ENCODE measurements at places on chromosomes 4 and X. TPM values are rescaled to one million over a fixed set of nuclear protein-coding genes. Genes with fewer than 3 reads are reported as not detected.

DNA sequence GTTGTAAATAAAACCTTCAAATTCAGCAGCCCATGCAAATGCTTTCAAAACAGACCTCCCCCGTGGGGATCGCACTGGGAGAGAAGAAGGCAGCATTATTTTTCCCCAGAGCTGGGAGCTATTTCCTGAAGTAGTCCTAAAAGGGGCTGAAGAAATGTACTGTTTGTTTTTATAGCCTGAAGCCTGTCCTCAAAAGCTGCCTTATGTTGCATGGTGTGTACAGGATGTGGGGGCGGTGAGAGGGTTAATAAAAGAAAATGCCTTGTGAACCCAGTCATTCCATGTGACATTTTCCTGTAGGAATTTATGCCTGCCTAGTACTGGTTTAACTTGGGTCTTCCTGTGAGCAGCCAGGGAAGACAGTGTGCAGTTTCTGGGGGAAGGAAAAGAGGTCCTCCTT, 144.1 kb downstream of the SOWAHB start:
- H3K4me1 ChIP-seq, result no peaks in the 10 kb centered on the region
- H3K4me3 ChIP-seq, result no peak overlapping the region
- H3K27me3 ChIP-seq, result no peaks in the 10 kb centered on the region

DNA sequence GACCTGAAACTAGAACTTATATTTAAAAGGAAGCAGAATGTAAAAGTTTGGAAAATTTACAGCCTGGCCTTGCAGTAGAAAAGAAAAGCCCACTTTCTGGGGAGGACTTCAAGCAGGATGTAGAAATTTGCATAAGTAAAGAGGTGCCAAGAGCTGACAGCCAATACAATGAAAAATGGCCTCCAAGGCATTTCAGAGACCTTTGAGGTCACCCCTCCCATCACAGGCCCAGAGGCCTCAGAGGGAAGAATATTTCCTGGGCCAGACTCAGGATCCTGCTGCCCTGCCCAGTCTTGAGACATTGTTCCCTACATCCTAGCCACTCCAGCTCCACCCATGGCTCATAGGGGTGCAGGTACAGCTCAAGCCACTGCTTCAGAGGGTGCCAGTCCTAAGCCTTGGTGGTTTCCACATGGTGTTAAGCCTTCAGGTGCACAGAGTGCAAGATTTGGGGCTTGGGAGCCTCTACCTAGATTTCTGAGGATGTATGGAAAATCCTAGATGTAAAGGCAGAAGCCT, 518.9 kb upstream of the INTU start:
- H3K36me3 ChIP-seq, result no peaks in the 10 kb centered on the region
- no peak for DNase-seq
- H3K27ac ChIP-seq, result no peak overlapping the region
- no peaks in the 10 kb centered on the region for H3K4me1 ChIP-seq
- no peak overlapping the region for H3K4me3 ChIP-seq

GRCh38 chr4:164770010-164770724, 16.2 kb downstream of the SMIM31 start:
- peaks cover 9% of the 10 kb centered on the region for H3K4me1 ChIP-seq
- DNase-seq, result no peak

- DNase-seq, result no peak
- no peaks in the 10 kb centered on the region for H3K36me3 ChIP-seq
- no peak overlapping the region for H3K4me3 ChIP-seq
- H3K27ac ChIP-seq, result no peak overlapping the region
Observed at GRCh38 chrX:150926791-150927190, 28.3 kb upstream of the CD99L2 start.

GRCh38 chrX:141279476-141279875, 37.2 kb upstream of the SPANXC start:
- no peaks in the 10 kb centered on the region for H3K4me1 ChIP-seq
- no peak overlapping the region for H3K27ac ChIP-seq
- H3K4me3 ChIP-seq, result no peak overlapping the region
- no peak for DNase-seq
- H3K36me3 ChIP-seq, result no peaks in the 10 kb centered on the region

GRCh38 chrX:145821291-145821897, 3.8 kb downstream of the SLITRK2 start:
- H3K27me3 ChIP-seq, result no peaks in the 10 kb centered on the region
- DNase-seq, result no peak
- no peaks in the 10 kb centered on the region for H3K36me3 ChIP-seq
- no peaks in the 10 kb centered on the region for H3K4me1 ChIP-seq
- no peak overlapping the region for H3K27ac ChIP-seq
- no peak overlapping the region for H3K4me3 ChIP-seq

GRCh38 chr4:139027776-139028175, 12.2 kb downstream of the NOCT start:
- no peak for DNase-seq
- no peaks in the 10 kb centered on the region for H3K36me3 ChIP-seq
- H3K27ac ChIP-seq, result no peak overlapping the region
- no peaks in the 10 kb centered on the region for H3K27me3 ChIP-seq
- peaks cover 7% of the 10 kb centered on the region for H3K4me1 ChIP-seq

DNA sequence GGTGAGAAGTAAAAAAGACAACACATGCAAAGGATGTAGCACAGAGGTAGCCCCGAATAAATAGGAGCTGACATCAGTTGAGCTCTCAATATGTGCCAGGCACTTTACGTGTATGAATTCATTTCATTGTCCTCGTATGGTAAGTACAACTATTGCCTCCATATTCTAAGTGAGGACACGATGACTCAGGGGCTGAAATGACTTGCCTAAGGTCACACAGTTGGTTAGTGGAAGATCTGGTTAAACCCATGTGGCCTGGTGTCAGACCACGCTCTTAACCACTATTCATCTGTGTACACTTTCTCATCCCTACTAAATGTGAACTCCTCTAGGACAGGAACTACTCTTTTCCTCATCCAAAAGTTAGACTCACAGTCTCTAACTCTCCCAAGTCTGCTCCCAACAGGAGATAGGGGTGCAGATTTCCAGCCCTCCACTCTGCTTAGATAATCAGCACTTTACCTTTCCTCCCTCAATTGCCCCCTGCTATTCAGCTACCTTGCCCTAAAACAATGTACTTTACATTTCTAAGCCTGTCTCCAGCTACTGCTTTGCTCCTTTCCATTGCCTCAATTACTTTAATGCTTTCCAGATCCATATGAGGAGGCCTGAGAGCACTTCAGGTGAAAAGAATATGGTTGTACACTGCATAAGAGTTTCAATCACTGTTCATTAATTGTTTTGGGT, 58.8 kb upstream of the LHFPL1 start:
- H3K4me1 ChIP-seq, result no peaks in the 10 kb centered on the region
- no peaks in the 10 kb centered on the region for H3K36me3 ChIP-seq
- no peak overlapping the region for H3K27ac ChIP-seq
- H3K27me3 ChIP-seq, result no peaks in the 10 kb centered on the region
- DNase-seq, result no peak

DNA sequence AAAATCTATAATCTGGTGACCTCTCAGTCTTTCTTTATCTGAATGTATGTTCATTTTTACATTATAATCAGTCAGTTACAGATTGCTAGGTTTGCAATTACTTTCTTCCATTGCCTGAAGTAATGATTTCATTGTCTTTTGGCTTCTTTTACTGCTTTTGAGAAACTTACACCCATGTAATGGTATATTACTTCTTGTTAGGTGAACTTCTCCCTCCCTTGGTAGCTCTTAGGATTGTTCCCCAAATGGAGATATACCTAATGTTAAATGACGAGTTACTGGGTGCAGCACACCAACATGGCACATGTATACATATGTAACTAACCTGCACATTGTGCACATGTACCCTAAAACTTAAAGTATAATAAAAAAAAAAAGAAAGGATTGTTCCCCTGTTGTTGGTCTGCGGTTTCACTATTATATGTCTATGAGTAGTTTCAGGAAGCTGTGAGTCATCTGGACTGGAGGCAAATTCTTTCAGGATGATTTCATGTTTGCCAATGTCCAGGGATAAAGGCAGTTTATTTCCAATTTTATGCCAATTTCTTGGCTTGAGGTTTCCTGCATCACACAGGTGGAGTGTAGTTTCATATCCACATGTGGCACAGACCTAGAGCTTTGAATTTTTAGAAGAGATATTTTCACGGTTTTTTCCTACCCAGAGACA, 21.8 kb downstream of the SPANXC start:
- H3K4me3 ChIP-seq, result no peak overlapping the region
- DNase-seq, result no peak
- H3K27ac ChIP-seq, result no peak overlapping the region
- H3K36me3 ChIP-seq, result no peaks in the 10 kb centered on the region
- no peaks in the 10 kb centered on the region for H3K27me3 ChIP-seq

DNA sequence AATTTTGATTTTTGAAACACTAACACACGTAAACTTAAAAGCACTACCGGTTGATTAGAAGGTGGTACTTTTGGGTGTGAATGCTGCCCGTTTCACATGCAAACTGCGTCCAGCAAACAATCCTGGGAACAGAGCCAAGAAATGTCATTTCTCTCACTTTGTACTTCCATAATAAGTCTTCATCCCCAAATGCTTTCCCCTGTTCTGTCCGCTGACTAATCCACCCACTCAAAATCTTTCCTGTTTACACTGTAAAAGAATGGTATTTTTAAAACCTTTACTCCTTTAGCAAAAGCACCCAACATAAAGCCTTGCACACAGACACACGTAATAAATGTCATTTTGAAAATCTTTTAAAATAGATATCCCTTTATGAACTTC, 39.1 kb upstream of the PDLIM5 start:
- H3K4me3 ChIP-seq, result peak overlapping the region; percentile 16
- no peak for DNase-seq
- no peaks in the 10 kb centered on the region for H3K27me3 ChIP-seq
- peaks cover 13% of the 10 kb centered on the region for H3K4me1 ChIP-seq
- no peaks in the 10 kb centered on the region for H3K36me3 ChIP-seq

DNA sequence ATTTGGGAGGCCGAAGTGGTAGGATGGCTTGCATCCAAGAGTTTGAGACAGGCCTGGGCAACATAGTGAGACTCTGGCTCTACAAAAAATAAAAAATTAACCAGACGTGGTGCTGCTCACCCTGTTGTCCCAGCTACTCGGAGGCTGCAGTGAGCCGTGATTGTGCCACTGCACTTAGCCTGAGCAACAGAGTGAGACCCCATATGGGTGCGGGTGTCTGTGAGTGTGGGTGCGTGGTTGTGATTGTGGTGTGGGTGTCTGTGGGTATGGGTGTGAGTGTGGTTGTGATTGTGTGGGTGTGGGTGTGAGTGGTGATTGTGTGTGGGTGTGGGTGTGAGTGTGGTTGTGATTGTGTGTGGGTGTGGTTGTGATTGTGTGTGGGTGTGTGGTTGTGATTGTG, 114.6 kb downstream of the UBE2K start:
- DNase-seq, result no peak
- H3K4me1 ChIP-seq, result no peaks in the 10 kb centered on the region
- no peaks in the 10 kb centered on the region for H3K36me3 ChIP-seq
- no peak overlapping the region for H3K4me3 ChIP-seq

DNA sequence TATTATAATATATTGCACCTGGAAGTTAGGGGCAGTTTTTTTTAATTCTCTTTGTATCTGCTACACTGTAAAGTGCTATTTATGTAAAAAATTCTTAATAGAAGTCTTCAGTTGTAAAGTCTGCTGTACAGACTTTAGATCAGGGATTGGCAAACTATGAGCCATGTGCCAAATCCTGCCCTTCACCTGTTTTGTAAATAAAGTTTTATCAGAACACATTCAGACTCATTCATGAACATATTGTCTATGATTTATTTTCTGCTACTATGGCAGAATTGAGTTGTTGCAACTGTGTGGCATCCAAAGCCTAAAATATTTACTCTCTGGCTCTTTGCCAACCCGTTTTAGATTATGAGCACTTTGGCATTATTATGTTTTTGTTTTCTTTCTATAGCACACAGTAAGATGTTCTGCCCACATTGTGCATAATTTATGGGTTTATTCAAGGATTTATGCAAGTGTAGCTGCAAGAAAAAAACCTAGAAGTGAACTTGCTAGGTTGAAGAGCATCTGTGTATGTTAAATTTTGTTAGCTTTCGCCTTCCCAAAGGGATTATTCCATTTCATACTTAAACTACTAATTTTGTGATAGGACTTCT, 56.9 kb downstream of the CLCN3 start:
- H3K4me3 ChIP-seq, result no peak overlapping the region

- H3K4me3 ChIP-seq, result no peak overlapping the region
- no peaks in the 10 kb centered on the region for H3K27me3 ChIP-seq
- no peak overlapping the region for H3K27ac ChIP-seq
- DNase-seq, result no peak
Observed at GRCh38 chrX:136762820-136763452, 17.8 kb downstream of the ARHGEF6 start.

- no peaks in the 10 kb centered on the region for H3K4me1 ChIP-seq
- H3K36me3 ChIP-seq, result no peaks in the 10 kb centered on the region
- no peaks in the 10 kb centered on the region for H3K27me3 ChIP-seq
- peak; percentile 46 for DNase-seq
- H3K27ac ChIP-seq, result no peak overlapping the region
Observed at GRCh38 chrX:85851418-85851817, 195.9 kb downstream of the CHM start.

GRCh38 chr4:169167957-169168858, 102.5 kb downstream of the SH3RF1 start:
- H3K4me1 ChIP-seq, result 0 out of 2 replicates have a peak, but pooled peaks cover 3% of the 10 kb centered on the region
- H3K4me3 ChIP-seq, result no peak overlapping the region
- no peak for DNase-seq
- no peak overlapping the region for H3K27ac ChIP-seq
- H3K27me3 ChIP-seq, result no peaks in the 10 kb centered on the region
- H3K36me3 ChIP-seq, result no peaks in the 10 kb centered on the region

DNA sequence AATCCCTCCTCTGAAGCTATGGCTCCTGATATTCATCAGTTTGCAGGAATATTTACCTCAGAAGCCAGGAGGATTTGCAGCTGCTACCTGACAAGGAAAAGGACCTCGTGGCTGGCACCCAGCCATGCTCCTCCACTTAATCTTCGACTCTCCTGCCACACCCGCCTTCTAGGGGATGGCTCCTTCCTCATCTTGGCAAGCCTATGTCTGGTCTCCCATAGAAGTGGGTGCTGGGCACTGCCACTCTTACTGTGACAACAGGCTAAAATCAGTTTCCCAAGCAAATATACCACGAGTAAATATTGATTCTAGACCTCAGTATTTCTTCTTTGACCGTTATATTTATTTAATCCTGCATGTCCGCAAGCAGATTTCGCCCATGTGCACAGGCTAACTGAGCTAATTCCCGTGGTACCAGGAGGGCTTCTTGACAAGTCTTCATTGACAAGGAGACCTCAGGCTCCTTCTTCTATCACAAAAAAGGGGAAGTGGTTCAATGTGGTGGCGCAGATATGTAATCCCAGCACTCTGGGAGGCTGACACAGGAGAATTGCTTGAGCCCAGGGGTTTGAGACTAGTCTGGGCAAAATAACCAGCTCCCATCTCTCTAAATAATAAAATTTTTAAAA, 52.6 kb upstream of the DCTD start:
- H3K36me3 ChIP-seq, result no peaks in the 10 kb centered on the region
- no peaks in the 10 kb centered on the region for H3K27me3 ChIP-seq
- no peak overlapping the region for H3K4me3 ChIP-seq
- H3K27ac ChIP-seq, result no peak overlapping the region

The DDIT4L gene
- total RNA-seq, result 4.7 TPM

The MAGEA1 gene
- total RNA-seq, result not detected

The MAN2B2 gene
- 17.3 TPM for total RNA-seq

The GRID2 gene
- total RNA-seq, result not detected

The RRH gene
- 0.37 TPM for total RNA-seq

The CSAG3 gene
- total RNA-seq, result not detected

The TLL1 gene
- 16.2 TPM for total RNA-seq

The CFAP99 gene
- total RNA-seq, result not detected

The MAGEA11 gene
- total RNA-seq, result not detected

The SCRG1 gene
- not detected for total RNA-seq

The SLC25A53 gene
- 3.2 TPM for total RNA-seq

The GPR173 gene
- 0.26 TPM for total RNA-seq
